Activated T-helper 1 cell treated with anti-CD3 and anti-CD28 coated beads, Interleukin-12 subunit alpha, Interleukin-12 subunit beta, Interleukin-2, Interleukin-4 antibody, amounts not matched to agents 30 ng/mL and 10 ng/mL and 1 ng/mL, durations not matched to agents 14 hours and 24 hours and 36 hours (primary cell): ENCODE measurements at places on chromosomes 11 and 22.

- DNase-seq, result no peak
- no peak overlapping the region for H3K27ac ChIP-seq
- no peak overlapping the region for H3K4me3 ChIP-seq
- H3K27me3 ChIP-seq, result peaks cover 11% of the 10 kb centered on the region
- peaks cover 1% of the 10 kb centered on the region for H3K36me3 ChIP-seq
These were observed 18.1 kb upstream of the CRTAM start for GRCh38 chr11:122820158-122820557.

DNA sequence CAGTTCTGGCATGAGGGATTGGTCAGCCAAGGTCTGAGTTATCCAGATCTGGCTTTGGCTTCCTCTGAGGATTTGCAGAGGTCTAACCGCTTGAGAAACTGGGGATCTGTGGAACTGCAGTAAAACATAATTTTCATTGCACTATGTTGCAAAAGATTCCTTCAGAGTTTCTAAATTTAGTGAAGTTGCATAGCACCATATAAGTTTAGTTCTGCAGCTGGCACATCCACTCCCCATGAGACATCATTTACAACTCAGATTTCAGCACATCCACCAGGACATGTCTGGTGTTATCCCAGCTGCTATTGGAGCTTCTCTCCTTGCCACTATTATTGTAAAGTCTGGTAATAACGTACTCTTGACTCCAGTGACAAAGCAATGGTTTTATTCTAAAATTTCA, 181.5 kb downstream of the CWF19L2 start:
- no peak for DNase-seq
- H3K4me1 ChIP-seq, result no peaks in the 10 kb centered on the region
- H3K4me3 ChIP-seq, result no peak overlapping the region
- H3K27ac ChIP-seq, result no peak overlapping the region
- no peaks in the 10 kb centered on the region for H3K27me3 ChIP-seq

GRCh38 chr11:11387207-11387606, 34.2 kb upstream of the CSNK2A3 start:
- peaks cover 2% of the 10 kb centered on the region for H3K27me3 ChIP-seq
- DNase-seq, result no peak
- H3K4me3 ChIP-seq, result no peak overlapping the region
- H3K27ac ChIP-seq, result no peak overlapping the region

DNA sequence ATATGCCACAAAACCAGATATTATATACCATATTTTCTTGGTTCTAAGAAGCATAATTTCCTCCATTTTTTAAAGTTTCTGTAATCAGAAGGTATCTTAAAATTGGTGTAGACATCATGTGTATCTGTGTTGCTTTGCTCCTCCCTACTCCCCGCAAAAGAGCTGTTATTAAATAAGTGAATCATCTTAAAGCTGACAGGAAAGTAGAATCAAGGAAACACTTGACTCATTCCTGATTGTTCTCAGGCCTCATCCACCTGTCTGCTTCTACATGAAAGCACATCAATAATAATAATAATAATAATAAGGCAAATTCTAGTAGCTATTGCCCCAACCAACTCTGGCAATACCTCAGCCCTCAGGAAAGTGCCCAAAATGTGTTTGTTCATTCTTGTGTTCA, 26.2 kb upstream of the GUCY1A2 start:
- DNase-seq, result no peak
- H3K4me1 ChIP-seq, result no peaks in the 10 kb centered on the region
- H3K27ac ChIP-seq, result no peak overlapping the region

GRCh38 chr22:26968859-26969523, 311.6 kb downstream of the MIAT start:
- no peaks in the 10 kb centered on the region for H3K4me1 ChIP-seq
- H3K27ac ChIP-seq, result no peak overlapping the region
- H3K36me3 ChIP-seq, result no peaks in the 10 kb centered on the region

- H3K4me3 ChIP-seq, result peak overlapping the region; percentile 91
- H3K36me3 ChIP-seq, result peaks cover 3% of the 10 kb centered on the region
These were observed 1.0 kb upstream of the PRDM10 start for GRCh38 chr11:130003717-130004001.

GRCh38 chr11:125124618-125124992, 13.2 kb upstream of the TMEM218 start:
- H3K27ac ChIP-seq, result no peak overlapping the region
- no peak for DNase-seq
- H3K36me3 ChIP-seq, result no peaks in the 10 kb centered on the region
- peaks cover 32% of the 10 kb centered on the region for H3K27me3 ChIP-seq
